AG09319 (cell line): ENCODE measurements at places on chromosomes 3 and 15.

- no peak for DNase-seq
Measured at GRCh38 chr3:135034291-135034768, 239.3 kb downstream of the EPHB1 start.

DNA sequence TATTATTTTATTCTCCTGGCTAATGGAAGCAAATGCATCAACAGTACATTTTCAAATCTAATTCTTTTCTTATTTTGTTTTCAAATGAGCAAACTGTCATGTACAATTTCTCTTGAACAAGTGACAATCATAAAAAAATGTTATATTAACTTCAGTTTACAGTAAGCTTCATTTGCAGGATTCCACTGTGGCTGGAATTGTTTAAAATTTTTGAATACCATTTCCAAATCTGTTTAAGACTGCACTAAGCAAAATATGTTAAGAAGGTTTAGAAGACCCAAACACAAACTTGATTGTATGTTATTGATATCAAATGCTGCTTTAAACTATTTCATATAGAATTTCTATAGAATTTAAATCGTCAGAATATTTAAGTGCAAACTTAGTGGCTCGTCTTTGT is 92.8 kb downstream of the ZNF280D start:
- DNase-seq = no peak

- DNase-seq = peak; percentile 0
Measured at GRCh38 chr3:112437146-112438022, 61.9 kb downstream of the BTLA start.

DNA sequence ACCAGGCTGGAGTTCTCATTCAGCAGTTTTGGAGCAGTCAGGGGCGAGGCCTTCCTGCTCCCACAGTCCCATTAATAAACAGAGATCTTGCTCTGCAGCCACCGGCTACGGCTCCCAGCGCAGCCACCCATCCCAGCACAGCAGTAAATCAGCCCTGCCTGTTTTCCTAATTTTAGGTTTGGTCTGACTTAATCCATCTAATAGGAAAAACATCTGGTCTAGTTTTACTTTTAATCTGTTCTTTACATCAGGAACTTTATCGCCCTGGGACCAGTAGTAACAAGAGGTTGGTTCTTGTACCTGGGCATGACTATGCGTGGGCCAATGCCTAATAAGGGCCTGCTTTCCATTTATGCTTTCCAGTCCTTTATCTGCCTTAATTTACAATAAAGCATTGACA is 264.0 kb upstream of the DPH6 start:
- no peak for DNase-seq

GRCh38 chr3:178987745-178988144 is 83.9 kb downstream of the ZMAT3 start:
- no peak for DNase-seq

- no peak for DNase-seq
Measured at GRCh38 chr3:32220006-32220405, 18.5 kb upstream of the CMTM8 start.

DNA sequence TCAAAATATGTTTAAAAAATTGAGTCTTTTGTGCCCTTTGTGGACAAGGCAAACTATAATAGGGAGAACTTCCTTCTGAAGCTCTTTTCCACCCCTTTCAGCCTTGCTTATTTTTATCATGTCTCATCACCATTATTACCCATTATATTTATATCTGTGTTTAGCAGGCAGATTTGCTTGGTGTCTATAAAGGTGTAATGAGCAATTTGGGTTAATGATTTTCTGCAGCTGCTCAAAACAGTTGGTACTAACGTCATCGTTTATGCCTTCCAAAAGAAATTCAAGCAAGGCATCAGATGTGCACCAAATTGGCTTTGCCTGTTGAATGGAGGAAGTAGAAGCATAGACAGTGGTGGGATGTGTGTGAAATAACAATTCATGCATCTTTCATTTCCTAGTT is 483.7 kb upstream of the SGO1 start:
- DNase-seq = no peak

GRCh38 chr15:80698676-80699075 is 3.6 kb downstream of the ABHD17C start:
- DNase-seq = no peak

DNA sequence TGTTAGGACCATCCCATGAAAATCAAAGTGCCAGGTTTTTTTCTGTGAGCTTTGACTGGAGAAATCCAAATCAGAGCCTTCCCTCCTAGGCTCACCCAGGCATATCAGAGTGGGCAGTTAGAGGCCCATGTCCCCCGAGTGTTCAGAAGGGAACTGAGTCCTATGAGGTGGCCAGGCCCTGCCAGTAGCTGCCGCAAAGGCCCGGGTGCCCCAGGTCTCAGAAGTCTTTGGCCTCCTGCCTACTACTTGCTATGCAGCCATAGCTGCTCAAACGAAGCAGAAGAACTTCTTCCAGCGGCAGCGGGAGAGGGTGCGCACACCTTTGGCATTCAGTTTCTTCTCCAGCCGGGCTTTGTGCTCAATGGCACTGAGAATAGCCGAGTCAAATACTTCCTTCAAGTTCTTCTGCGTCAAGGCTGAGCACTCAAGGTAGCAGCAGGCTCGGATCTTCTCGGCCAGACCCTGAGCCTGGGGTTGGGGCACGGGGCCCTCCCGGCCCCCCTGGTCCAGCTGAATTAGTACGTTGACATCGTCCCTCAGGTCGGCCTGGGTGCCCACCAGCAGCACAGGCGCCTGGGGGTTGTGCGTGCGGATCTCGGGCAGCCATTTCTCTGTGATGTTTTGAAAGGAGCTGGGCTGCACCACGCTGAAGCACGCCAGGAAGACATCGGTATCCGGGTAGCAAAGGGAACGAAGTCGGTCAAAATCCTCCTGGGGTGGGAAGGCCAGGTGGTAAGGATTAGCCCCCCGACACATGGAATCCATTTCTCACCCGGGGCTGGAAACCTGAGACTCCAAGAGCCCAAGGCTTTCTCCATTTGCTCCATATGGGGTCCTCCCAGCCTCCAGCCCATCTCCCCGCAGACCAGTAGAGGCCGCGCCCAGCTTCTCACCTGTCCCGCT is 992 bp downstream of the RHOV start:
- no peak for DNase-seq

GRCh38 chr3:97481416-97481815 is 283.1 kb upstream of the ARL6 start:
- no peak for DNase-seq

- no peak for DNase-seq
Measured at GRCh38 chr3:170012683-170013400, 25.0 kb upstream of the GPR160 start.

GRCh38 chr3:187925326-187925725 is 180.1 kb upstream of the BCL6 start:
- no peak for DNase-seq

GRCh38 chr15:91694131-91694830 is 159.2 kb upstream of the SLCO3A1 start:
- DNase-seq = peak; percentile 7

- peak; percentile 19 for DNase-seq
Measured at GRCh38 chr3:190883973-190884832, 21.7 kb upstream of the GMNC start.
